ENCODE measurements at places on chromosomes 5 and 9. TPM values are rescaled to one million over a fixed set of nuclear protein-coding genes. Genes with fewer than 3 reads are reported as not detected.

- no peak overlapping the region for H3K4me3 ChIP-seq
- no peaks in the 10 kb centered on the region for H3K27me3 ChIP-seq
- DNase-seq = no peak
- H3K4me1 ChIP-seq = no peaks in the 10 kb centered on the region
Observed at GRCh38 chr5:58060996-58061395, 398.9 kb downstream of the PLK2 start.

GRCh38 chr9:86464242-86464641 is 110.0 kb upstream of the TUT7 start:
- no peaks in the 10 kb centered on the region for H3K36me3 ChIP-seq
- no peak overlapping the region for H3K27ac ChIP-seq
- H3K27me3 ChIP-seq = no peaks in the 10 kb centered on the region
- no peak overlapping the region for H3K4me3 ChIP-seq
- no peaks in the 10 kb centered on the region for H3K4me1 ChIP-seq

GRCh38 chr5:160071516-160071915 is 47.7 kb downstream of the PWWP2A start:
- DNase-seq = no peak
- no peak overlapping the region for H3K4me3 ChIP-seq
- no peaks in the 10 kb centered on the region for H3K27me3 ChIP-seq
- H3K36me3 ChIP-seq = no peaks in the 10 kb centered on the region
- no peaks in the 10 kb centered on the region for H3K4me1 ChIP-seq

GRCh38 chr5:134840811-134841210 is 5.0 kb upstream of the C5orf24 start:
- H3K4me1 ChIP-seq = peaks cover 8% of the 10 kb centered on the region
- no peak for DNase-seq
- H3K27ac ChIP-seq = no peak overlapping the region
- no peak overlapping the region for H3K4me3 ChIP-seq

DNA sequence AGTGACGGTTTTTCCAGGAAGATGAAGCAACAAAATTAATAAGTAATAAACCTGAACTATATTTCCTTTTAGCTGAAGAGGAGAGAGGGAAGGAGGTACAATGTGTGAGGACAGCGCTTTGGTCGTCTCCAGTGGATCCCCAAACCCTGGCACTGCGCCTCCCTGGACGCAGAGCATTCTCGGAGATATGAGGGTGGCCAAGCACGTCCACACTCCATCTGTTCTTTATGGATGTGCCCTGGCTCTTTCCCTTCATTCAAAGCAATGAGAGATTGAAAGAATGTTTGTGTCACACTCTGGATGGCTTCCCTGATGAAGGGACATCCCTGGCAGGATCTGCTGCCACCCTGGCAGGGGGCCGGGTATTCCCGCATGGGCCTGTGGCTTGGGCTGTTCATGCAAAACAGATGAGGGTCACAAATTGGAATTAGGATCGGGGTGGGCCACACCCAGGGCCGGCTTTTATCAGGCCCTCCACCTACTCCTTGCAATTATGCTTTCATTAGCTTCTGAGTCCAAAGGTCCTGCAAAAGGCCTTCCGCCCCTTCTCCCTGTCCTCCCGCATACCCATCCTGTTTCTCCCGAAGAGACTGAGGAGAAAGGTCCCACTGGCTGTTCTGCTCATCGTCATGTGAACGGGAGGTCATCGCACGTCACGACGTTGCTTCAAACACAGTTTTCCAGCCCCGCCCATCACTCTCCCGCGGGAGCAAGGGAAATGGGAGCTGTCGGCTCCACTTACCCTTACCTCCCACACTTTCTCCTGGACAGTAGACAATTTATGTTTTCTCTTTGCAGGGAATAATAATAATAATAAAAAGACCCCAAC is 286.1 kb upstream of the IRX4 start:
- H3K27me3 ChIP-seq = no peaks in the 10 kb centered on the region
- H3K4me3 ChIP-seq = no peak overlapping the region
- H3K4me1 ChIP-seq = no peaks in the 10 kb centered on the region
- H3K36me3 ChIP-seq = no peaks in the 10 kb centered on the region

GRCh38 chr5:101292199-101292598 is 389.1 kb upstream of the ST8SIA4 start:
- H3K27me3 ChIP-seq = no peaks in the 10 kb centered on the region
- no peak overlapping the region for H3K27ac ChIP-seq
- H3K4me3 ChIP-seq = no peak overlapping the region
- no peaks in the 10 kb centered on the region for H3K4me1 ChIP-seq
- H3K36me3 ChIP-seq = no peaks in the 10 kb centered on the region
- DNase-seq = no peak

DNA sequence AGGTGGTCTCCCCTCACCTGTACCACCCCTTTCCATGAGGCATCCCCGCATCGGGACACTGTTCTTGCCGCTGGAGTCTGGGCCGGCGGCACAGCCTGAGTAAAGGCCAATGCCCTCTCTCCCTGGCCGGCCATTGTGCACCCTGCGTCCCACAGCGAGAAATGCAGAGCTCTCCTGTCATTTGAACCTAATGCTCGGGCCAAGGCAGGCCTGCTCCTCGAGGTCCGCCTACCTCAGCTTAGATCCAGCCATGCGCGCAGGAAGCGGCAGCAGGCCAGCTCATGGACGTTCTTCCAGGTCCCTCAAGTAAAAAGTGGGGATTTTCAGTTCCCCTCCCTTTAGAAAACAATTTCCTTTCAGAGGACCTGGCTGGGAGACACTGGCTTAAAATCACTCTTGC is 135.0 kb downstream of the HSD17B3 start:
- H3K4me3 ChIP-seq = no peak overlapping the region
- no peaks in the 10 kb centered on the region for H3K36me3 ChIP-seq
- no peak overlapping the region for H3K27ac ChIP-seq
- peaks cover 14% of the 10 kb centered on the region for H3K4me1 ChIP-seq

- no peak overlapping the region for H3K4me3 ChIP-seq
- no peak for DNase-seq
- no peak overlapping the region for H3K27ac ChIP-seq
- peaks cover 19% of the 10 kb centered on the region for H3K4me1 ChIP-seq
- H3K27me3 ChIP-seq = no peaks in the 10 kb centered on the region
- H3K36me3 ChIP-seq = no peaks in the 10 kb centered on the region
Observed at GRCh38 chr5:16597946-16598694, 18.7 kb downstream of the RETREG1 start.

- DNase-seq = no peak
- H3K27ac ChIP-seq = no peak overlapping the region
- no peaks in the 10 kb centered on the region for H3K27me3 ChIP-seq
- H3K4me3 ChIP-seq = no peak overlapping the region
Observed at GRCh38 chr5:72412283-72413055, 92.3 kb downstream of the PTCD2 start.

PCDHA1 gene
- total RNA-seq = not detected

- H3K36me3 ChIP-seq = no peaks in the 10 kb centered on the region
- no peaks in the 10 kb centered on the region for H3K27me3 ChIP-seq
- H3K27ac ChIP-seq = peak overlapping the region; percentile 100
Observed at GRCh38 chr9:70421272-70422180, 7.1 kb upstream of the KLF9 start.

PPP2R2B gene
- 0.53 TPM for total RNA-seq

DNA sequence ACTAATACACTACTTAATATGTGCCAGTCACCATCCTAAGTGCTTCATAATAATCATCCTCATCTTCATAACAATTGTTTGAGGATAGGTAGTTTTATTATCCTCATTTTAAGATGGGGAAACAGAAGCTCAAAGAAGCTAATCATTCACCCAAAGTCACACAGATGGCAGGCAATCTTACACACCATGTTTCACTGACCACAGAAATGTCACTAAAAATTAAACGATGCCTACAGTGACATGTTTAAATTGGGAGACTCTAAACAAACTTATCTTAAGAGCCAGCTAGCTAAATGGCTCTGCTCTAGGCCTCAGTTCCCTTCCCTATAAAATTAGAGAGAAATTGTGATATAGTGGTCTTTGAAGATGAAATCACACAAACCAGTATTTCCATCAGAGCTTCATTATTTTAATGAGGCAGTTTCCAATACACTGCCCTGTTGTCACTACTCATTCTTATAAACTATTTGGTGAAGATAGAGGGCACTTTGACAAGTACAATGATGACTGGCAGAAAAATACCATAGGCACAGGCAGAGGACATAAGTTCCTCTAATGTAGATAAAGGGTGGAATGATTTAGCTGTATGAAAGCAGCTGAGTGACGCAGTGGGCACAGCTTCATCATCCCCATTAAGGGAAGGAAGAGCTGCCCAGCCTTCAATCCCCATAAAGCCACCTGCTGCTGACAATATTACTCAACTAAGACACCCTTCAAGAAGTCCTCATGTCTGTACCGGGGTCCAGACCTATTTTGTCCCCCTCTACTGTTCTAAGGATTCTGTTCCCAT is 224.1 kb downstream of the ACTL7B start:
- no peaks in the 10 kb centered on the region for H3K4me1 ChIP-seq
- no peaks in the 10 kb centered on the region for H3K36me3 ChIP-seq
- DNase-seq = no peak
- no peaks in the 10 kb centered on the region for H3K27me3 ChIP-seq
- no peak overlapping the region for H3K4me3 ChIP-seq

EPB41L4B gene
- 1.9 TPM for total RNA-seq

GCNT1 gene
- total RNA-seq = 4.8 TPM

NR4A3 gene
- not detected for total RNA-seq

SLC24A2 gene
- total RNA-seq = not detected

GRCh38 chr9:19430201-19430760 is 21.5 kb downstream of the ACER2 start:
- peaks cover 19% of the 10 kb centered on the region for H3K36me3 ChIP-seq
- no peak for DNase-seq
- no peak overlapping the region for H3K27ac ChIP-seq
- no peak overlapping the region for H3K4me3 ChIP-seq

DNA sequence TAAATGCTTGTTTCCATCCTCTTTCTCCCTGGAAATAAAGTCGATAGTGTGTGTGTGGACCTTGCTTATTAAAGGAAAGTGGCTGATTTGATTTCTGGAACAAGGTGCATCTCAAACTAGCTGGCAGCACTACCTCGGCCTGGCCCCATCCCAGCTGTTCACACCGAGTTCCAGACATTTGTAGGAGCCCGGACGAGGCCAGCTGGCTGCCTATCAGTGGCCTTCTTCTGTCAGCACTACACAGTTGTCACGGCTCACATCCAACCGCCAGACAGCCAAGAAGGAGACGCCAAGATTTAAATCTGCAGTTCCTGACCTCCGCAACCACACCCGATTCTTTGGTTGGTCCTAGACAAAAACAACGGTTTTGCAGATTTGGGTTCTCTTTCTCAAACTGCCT is 63.6 kb downstream of the PALM2AKAP2 start:
- no peaks in the 10 kb centered on the region for H3K4me1 ChIP-seq
- no peak overlapping the region for H3K4me3 ChIP-seq
- no peak overlapping the region for H3K27ac ChIP-seq

DNA sequence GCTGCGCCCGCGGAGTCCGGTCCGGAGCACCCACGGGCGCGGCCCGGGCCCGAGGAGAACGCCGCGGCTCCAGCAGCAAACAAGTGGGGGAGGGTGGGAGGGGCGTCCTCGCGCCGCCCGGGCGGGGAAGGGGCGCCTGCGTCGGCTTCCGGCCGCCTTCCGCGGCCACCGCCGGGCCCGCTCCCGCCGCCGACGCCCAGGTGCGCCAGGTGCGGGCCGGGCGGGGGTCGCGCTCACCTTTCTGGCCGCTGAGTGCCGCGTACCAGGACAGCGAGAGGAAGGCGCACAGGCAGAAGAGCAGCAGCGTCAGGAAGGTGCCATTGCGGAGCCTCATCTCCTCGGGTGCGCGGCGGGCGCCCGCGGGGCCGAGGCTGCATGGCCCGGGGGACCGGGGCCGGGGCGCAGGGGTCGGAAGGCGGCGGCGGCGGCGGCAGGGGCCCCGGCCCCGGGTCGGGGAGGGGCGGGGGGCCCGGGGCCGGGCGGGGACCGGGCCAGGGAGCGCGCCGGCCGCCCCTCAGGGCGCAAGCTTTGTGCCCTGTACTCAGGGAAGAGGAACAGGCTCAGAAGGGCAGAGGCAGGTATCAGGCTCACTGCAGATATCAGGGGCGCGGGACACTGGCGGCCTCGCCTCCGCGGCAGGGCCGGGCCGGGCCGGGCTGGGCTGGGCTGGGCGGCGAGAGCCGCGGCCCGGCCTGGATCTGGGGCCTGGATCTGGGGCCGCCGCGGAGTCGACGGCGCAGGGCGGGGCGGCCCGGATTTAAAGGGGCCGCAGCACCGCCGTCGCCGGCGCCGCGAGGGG is at the start of gene MGAT4B:
TSS of gene MGAT4B (minus strand) at position 617 of the 799 bp plus-strand sequence. CDS start at position 334, 283 bp downstream.
- H3K27ac ChIP-seq = peak within 1 kb of the TSS; percentile 99
- H3K4me3 ChIP-seq = peak within 1 kb of the TSS; percentile 77
- no peaks in the 10 kb centered on the region for H3K27me3 ChIP-seq

DNA sequence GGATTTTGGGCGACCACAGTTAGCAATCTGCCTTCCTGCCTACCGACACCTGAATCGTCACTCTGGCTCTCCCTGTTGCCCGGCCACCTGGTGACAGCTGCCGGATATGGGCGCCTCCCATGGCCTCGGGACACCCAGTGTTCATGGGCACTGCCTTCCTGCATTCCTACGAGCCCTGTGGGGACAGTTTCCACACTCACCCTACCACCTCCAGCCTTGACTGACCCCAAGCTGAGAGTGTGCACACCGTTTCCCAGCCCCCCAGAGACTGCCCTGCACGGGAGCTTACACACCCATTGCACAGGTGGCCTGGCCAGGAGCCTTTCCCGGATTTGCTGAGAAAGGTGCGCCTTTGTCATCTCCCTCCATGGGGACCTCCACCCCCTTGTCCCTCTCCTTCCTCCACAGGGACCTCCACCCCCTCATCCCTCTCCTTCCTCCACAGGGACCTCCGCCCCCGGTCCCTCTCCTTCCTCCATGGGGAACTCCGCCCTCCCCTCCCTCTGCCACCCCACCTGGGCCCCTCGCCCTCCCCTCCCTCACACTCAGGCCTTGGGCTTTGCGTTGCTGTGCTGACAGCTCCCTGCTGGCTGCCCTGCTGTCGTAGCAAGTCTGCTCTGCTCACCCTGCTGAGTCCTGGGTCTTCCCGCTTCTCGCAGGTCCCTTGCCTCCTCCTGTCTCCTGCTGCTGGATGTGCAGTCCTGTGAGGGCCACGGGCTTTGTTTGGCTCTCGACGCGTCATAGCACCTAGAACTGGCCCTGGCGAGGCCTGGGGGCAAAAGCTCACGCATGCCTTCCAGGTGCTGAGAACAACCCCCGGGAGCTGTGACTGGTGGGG is 48.4 kb downstream of the MRPL36 start:
- H3K27me3 ChIP-seq = no peaks in the 10 kb centered on the region
- H3K27ac ChIP-seq = no peak overlapping the region
- H3K4me3 ChIP-seq = no peak overlapping the region
- no peak for DNase-seq
- H3K36me3 ChIP-seq = no peaks in the 10 kb centered on the region

- H3K36me3 ChIP-seq = no peaks in the 10 kb centered on the region
- H3K4me1 ChIP-seq = peaks cover 16% of the 10 kb centered on the region
- peak overlapping the region; percentile 93 for H3K27ac ChIP-seq
Observed at GRCh38 chr9:132994410-132995120, 16.1 kb downstream of the GFI1B start.

GRCh38 chr5:76805821-76806505 is 12.9 kb upstream of the F2RL1 start:
- H3K27me3 ChIP-seq = no peaks in the 10 kb centered on the region
- H3K4me1 ChIP-seq = peaks cover 51% of the 10 kb centered on the region
- no peaks in the 10 kb centered on the region for H3K36me3 ChIP-seq
- DNase-seq = no peak
- H3K27ac ChIP-seq = peak overlapping the region; percentile 13
